Right ventricle myocardium inferior (tissue), 1 donor: ENCODE measurements at places on chromosomes 3 and 15. TPM values are rescaled to one million over a fixed set of nuclear protein-coding genes. Genes with fewer than 3 reads are reported as not detected.

Gene PROS1
- total RNA-seq, result 23.1 TPM

Gene CERS3
- total RNA-seq, result not detected

Gene TTLL3
- 10.6 TPM for total RNA-seq

Gene CCDC39
- not detected for total RNA-seq

- no peak for DNase-seq
Observed at GRCh38 chr15:90305932-90306331, 40.5 kb downstream of the NGRN start.

DNA sequence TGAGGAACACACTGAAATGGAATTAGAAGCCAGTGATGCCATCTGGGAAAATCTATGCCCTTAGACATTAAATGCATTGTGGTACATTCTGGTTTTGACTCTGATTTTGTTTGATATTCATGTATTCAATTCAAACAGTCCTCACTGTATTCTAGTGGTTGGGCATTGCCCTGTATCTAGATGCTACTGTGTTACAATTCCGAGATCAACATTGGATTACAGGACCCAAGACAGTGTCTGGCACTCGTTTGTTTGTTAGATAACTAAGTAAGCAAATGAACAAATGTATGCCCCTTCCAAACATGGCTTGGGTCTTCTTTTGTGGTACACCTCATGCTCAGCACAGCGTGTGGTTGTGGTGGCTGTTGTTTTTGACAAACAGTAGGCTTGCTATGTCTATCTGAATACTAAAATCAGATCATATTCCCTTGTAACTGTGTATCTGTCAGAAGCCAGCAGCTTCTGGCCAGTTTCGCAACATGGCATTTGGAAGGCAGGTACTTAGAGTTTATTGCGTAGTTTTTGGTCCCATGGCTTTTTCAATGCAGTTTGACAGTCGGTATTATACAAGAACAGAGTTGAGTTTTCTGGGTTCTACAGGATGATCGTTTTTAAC is 5.7 kb downstream of the FILIP1L start:
- no peak for DNase-seq

- DNase-seq, result no peak
Observed at GRCh38 chr15:58222679-58223078, 84.5 kb downstream of the AQP9 start.

GRCh38 chr15:94682171-94682570 is 450.8 kb downstream of the MCTP2 start:
- DNase-seq, result no peak

GRCh38 chr3:14210843-14211594 is 32.4 kb downstream of the LSM3 start:
- no peak for DNase-seq

DNA sequence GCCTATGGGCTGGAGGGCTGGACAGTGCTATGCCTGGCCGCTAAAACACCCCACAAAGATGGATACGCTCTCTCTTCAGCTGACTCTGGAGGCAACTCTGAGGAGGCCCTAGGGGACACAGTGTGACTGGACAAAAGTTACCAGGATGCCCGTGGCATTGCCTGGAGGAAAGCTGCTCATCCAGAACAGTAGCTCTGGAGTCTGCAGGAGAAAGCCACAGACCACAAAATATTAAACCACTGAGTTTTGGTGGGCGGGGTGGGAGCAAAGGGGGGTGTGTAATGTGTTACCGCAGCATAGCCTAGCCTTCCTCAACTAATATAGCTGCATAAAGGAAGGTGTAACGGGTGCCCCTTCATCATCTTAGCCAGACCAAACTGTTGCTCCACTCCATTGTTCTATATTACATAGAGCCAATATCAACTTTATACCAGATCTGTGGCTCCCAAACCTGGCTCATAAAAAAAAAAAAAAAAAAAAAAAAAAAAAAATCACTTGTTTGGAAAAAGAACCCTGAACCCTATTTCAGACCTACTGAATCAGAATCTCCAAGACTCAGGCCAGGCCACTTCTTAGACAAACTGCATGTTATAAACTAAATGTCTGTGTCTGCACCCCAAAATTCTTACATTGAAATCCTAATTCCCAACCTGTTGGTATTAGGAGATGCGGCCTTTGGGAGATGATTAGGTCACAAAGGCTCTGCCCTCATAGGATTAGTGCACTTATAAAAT is 132.6 kb downstream of the TNIK start:
- no peak for DNase-seq

GRCh38 chr3:188439080-188439479 is 285.1 kb downstream of the LPP start:
- no peak for DNase-seq
